ENCODE measurements at places on chromosomes 4 and X.

- no peak for DNase-seq
These were observed 18.0 kb downstream of the HERC6 start for GRCh38 chr4:88396681-88397080.

GRCh38 chr4:5399790-5400421 is 308.5 kb downstream of the EVC2 start:
- DNase-seq, result no peak

DNA sequence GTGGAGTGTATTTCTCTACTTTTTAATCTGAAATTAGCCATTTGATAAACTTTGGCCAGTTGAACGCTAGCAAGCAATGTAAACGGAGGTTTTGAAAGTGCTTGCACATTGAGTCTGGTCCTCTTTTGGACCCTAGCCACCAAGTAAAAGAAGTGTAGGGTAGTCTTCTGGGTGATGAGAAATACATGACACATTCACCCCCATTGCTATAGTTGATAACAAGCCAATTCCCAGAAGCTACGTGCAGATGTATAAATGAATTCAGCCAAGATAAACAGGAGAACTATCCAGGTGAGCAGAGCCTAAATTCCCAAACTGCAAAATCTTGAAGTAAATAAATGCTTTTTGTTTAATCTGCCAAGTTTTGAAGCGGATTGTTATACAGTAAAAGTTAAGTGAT is 965.4 kb upstream of the GRIA3 start:
- no peak for DNase-seq

DNA sequence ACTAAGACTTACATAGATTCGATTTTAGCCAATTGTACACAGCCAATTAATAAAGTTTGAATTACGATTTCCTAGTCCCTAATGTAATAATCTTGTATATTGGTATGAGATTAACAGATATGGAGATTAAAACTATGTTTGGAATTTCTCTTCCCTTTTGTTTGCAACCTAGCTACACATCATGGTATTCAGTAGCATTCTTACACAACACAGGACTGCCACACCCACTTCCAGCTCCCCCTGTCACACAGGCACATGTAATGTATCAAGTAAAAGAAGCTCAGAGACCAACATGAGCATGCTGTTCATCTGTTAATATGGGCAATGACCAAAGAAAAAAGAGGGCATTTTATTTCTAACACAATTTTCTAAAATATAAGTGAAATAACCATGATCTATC is 12.8 kb downstream of the SLC6A14 start:
- no peak for DNase-seq

- DNase-seq, result no peak
These were observed 49.0 kb downstream of the SYTL5 start for GRCh38 chrX:38055170-38055847.

- no peak for DNase-seq
These were observed 51.7 kb downstream of the SLC7A11 start for GRCh38 chr4:138190452-138190858.

GRCh38 chr4:14827111-14827510 is 175.2 kb upstream of the CPEB2 start:
- no peak for DNase-seq

- no peak for DNase-seq
These were observed 68.4 kb downstream of the NSG1 start for GRCh38 chr4:4455210-4455865.

GRCh38 chrX:116239944-116240840 is 69.6 kb downstream of the AGTR2 start:
- DNase-seq, result no peak

DNA sequence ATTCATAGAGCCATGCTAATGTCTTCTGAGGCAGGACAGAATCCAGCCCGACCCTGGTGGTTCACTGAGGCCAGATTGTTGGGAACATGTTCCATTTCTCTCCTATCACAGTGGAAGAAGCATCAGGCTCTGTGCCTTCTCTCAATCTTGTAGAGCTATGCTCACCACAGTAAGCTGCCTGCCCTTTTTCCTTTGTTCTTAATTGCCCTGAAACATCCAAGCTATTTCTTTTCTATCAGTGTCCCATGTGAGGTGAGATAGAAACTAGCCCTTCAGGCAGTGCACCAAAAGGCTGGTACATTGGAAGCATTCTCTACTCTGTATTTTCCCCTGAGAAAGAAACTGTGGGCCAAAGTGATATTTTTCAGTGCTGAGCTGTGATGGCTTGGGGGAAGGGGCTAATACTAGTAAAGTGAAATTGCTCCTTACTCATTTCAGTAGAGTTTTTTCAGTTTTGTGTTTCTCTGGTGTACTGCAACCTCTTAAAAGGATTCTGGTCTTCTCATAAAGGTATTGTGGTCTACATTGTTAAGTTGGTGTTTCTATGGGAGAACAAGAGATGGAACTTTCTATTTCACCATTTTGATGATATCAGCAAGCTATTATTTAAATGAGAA is 611.2 kb downstream of the RPA4 start:
- no peak for DNase-seq

GRCh38 chr4:189143263-189143952 is 797.3 kb upstream of the FRG1 start:
- no peak for DNase-seq

DNA sequence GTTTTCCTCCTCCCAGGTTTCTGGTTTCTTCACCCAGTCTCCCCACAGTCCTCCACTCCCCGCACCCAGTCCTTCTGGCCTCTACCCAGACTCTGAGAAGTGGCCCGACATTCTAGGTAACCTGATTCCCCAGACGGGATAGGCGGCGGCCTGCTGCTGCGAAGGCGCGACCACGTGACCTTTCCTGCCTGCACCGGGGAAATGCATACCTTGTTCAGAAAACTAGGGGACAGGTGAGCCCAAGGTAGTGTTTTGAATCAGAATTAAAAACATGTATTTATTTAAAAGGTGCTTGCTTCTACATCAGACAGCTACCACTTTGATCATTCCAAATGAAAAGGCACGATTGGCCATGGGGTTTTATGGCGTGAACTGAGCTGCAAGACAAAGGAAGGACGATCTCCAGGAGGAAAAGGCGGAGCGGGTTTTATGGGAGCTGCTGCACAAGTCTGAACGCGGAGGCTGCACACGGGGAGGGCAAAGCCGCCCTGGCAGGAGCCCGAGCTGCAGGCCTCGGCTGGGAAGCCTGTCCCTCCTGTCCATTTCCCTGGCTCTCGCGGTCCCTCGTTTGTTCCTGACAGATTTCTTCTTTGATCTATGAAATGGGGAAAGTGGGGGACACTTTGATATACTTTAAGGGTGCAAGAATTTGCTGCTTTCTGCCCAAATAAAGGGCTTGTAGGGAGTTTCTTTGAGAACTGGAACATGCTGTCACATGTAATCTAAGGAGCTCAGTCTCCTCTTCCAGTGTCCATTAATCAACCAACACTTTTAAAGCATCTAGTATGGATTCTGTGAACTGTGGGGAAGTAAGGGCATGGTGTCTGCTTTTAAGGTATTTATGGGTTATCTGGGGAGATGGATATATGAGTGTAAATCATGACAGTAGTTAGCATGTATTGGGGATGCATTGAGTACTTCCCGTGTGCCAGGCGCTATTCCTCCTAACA is 150.9 kb downstream of the SPRY1 start:
- DNase-seq, result no peak

- no peak for DNase-seq
These were observed 226.9 kb upstream of the MID1 start for GRCh38 chrX:10847333-10847732.

- no peak for DNase-seq
These were observed 66.6 kb upstream of the FHL1 start for GRCh38 chrX:136080766-136081165.

GRCh38 chrX:108399418-108400165 is 38.6 kb downstream of the COL4A6 start:
- no peak for DNase-seq

GRCh38 chr4:179751669-179752068 is 2309.4 kb upstream of the AGA start:
- no peak for DNase-seq

- DNase-seq, result no peak
These were observed 135.9 kb downstream of the RAB28 start for GRCh38 chr4:13348216-13348615.

- DNase-seq, result no peak
These were observed 66.6 kb downstream of the TRMT44 start for GRCh38 chr4:8507196-8507570.

- no peak for DNase-seq
These were observed 73.2 kb upstream of the NKX1-1 start for GRCh38 chr4:1479454-1479853.

DNA sequence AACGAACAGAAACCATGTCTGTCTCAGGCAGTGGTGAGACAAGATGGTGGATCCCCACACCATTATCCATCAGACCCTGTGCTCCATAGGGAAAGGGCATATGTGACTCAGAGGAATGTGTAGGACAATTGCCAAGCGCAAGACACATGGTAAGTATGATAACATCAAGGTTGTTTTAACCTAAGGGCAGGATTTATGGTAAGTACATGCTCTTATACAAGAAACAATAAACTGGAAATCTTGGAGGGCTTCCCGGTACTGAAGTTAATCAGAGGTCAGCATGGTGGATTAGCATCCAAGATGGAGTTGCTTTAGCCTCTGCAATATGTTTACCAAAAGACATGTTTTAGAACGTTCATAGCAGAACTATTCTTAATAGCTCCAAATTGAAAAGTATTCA is 355.0 kb downstream of the PPP1R2C start:
- DNase-seq, result no peak

DNA sequence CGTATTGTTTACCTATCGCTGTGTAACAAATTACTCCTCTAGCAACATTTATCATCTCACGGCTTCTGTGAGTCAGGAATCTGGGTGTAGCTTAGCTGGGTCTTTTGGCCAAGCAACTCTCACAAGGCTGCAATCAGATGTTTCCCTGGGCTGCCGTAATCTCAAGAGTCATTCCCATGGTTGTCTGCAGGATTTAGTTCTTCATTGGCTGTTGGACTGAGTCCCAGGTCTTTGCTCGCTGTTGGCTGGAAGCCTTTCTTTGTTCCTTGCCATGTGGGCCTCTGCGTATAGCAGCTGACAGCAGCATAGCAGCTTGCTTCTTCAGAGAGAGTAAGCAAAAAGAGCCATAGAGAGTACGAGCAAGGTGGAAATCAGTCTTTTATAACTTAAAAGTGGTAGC is 16.8 kb downstream of the POLR2B start:
- no peak for DNase-seq

- no peak for DNase-seq
These were observed 20.4 kb upstream of the PI4K2B start for GRCh38 chr4:25213347-25213979.

DNA sequence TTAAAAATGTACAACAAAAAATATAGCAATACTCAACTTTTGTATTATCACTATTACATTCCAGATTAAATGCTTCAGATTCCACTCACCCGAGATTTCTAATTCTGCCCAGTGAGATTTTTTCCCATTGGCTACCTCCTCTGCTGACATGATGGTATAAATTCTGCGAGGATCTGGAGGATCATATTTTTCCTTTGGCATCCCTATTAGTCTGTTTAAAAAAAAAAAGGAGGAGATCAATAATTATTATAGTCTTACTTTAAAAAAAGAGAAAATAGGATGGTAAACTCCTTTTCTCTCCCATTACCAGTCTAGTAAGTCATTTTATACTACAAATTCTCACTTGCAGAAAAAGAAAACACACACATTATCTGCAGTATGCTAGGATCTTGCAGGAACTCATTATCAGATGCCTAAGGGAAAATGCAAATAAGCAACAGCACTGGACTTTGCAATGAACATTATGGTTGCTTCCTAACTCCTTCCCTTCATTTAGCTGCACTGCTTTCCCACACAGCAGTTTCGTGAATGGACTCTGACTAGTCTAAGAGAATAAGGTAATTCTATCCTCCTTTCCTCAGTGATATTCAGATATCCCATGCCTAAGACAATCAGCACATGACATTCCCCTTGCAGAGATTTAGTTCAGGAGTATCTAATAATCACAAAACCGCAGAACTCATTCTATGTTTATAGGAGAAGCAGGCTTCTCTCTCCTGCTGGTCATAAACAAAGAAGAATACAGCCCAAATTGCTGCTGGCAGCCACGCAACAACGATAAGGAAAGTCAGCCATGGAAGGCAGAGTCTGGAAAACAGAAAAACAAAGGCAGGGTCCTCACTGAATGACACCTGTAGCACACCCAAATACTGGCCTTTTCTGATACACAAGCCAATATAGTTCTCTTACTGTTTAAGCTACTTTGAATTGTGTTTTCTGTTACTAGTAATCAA is 42.7 kb downstream of the CNOT6L start:
- no peak for DNase-seq

DNA sequence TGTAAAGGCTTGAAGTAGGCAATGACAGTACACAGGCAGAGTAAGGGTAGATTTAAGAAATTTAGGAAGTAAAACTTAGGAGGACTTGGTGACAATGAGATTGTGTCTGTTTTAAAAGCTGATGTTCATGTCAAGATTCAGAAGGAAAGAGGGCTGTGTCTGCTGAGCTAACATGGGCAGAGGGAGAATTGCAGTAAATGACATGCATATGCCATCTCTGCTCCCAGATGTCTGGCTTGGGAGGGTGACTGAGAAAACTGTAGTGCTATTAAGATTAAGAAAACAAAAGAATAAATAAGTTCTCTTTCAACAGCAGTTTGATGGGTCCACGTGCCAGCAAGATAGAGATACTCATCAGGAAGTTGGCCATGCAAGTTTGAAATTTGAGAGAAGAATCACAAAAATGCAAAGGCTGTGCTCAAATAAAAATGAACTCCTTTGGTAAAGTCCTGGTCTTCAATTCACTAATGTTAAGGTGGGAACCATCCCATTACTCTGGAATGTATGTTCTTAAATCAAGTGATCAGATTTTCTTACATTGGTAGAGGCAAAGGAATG is 7.2 kb downstream of the NFXL1 start:
- DNase-seq, result no peak

GRCh38 chrX:56284269-56284668 is 52.1 kb downstream of the KLF8 start:
- DNase-seq, result no peak

- DNase-seq, result no peak
These were observed 94.1 kb downstream of the COX18 start for GRCh38 chr4:72975488-72975784.

DNA sequence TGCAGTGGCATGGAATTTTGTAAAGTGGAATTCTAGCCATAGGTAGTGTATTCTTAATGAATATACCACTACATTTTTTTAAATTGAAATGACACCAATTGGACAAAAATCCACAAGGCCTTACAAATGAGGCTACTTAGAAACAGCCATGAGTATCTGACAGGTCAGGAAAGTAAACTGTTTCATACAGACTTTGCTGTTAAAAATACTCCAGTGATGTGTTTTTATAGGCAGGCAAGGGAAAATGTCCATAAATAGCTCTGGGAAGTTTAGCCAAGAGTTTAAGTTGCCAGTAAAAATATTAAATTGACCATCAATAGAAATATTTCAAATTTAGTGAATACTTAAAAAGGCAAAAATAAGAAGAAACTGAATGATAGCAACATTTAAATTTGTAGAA is 41.8 kb upstream of the PDLIM5 start:
- DNase-seq, result no peak

- no peak for DNase-seq
These were observed 113.6 kb downstream of the CNKSR2 start for GRCh38 chrX:21487832-21488231.

- DNase-seq, result no peak
These were observed 139.5 kb downstream of the ANKRD50 start for GRCh38 chr4:124573056-124573455.

GRCh38 chr4:48175806-48176205 is 41.8 kb upstream of the TXK start:
- no peak for DNase-seq

Measured in DND-41 (cell line).